SHP77 (cell line): ENCODE measurements at places on chromosomes 7 and 10.

DNA sequence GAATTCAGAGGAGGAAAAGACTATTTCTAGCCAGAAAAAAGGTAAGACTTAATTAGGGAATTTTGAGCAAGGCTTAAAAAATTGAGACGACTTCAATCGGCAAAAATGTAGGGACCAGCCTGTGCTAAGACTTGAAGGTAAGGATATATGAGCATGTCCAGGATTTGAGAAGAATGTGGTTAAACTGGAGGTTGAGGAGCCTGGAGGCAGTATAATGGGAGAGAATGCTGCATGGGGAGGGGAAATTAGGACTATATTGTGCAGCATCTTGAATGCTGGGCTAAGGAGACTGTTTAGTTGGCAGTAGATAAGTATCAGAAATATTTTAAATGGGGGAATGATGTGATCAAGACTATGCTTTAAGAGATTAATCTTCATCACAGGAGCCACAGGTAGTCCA lies 53.1 kb upstream of the PCGF5 start:
- no peak for DNase-seq

DNA sequence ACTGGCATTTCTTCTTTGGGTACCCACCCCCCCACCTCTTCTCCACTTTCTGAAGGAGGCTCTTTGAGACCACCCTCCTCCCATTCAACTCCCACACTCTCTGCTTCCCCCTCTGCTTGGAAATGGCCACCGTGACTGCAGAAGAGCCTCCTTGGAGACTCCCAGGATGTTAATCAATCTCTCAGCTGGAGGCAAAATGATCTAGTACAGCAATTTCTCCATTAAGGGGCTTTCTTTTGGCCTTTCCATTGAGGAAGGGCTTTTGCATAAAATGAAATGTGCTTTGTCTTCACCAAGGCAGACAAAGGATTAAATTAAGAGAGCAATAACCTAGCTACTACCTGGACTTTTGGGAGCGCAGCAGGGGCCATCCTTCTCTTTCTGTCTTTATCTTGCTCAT lies 26.1 kb downstream of the CDHR3 start:
- DNase-seq = no peak

DNA sequence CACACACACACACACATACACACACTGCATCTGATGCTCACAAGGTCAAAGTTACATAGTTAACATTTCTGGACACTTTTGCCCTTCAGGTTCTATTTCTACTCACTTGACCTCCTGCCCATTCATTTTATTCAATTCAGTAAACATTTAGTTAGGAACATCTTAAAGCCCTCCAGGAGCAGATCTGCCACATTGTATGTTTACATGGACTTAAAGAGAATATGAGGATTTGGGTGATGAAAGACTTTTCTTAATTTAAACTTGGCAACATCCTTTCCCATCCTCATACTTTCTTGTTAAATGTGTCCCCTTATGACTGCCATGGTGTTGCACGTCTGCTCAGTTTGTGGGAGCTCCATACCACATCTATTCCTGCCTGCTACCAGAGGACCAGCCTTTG lies 322.8 kb upstream of the BMPER start:
- DNase-seq = no peak

- DNase-seq = no peak
Observed at GRCh38 chr10:89710753-89711152, 9.4 kb downstream of the KIF20B start.

- DNase-seq = no peak
Observed at GRCh38 chr7:135713836-135714470, 14.0 kb downstream of the SLC13A4 start.

GRCh38 chr10:24603333-24603732 lies 120.4 kb downstream of the ARHGAP21 start:
- DNase-seq = no peak

- no peak for DNase-seq
Observed at GRCh38 chr7:82527851-82528250, 84.3 kb upstream of the CACNA2D1 start.

DNA sequence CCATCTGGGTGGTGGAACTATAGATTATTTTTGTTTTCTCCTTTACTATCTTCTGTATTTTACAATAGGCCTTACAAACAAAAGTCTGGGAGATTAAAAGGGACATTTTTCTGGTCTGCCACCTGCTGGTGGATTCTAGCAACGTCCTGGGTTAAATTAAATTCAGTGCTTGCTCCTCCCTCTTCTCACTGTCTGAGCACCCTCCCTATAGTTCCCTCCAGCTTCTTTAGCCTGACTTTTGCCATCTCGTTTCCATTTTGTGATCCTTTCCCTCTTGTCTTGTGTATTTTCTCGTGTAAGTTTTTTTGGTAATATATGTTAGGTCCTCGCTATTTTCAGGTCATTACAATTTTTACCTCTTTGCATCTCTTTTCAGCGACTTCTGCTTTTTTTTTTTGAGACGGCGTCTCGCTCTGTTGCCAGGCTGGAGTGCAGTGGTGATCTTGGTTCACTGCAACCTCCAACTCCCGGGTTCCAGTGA lies 16.1 kb downstream of the ANKRD16 start:
- peak; percentile 26 for DNase-seq

GRCh38 chr7:20798694-20799121 lies 12.0 kb upstream of the SP8 start:
- peak; percentile 54 for DNase-seq

DNA sequence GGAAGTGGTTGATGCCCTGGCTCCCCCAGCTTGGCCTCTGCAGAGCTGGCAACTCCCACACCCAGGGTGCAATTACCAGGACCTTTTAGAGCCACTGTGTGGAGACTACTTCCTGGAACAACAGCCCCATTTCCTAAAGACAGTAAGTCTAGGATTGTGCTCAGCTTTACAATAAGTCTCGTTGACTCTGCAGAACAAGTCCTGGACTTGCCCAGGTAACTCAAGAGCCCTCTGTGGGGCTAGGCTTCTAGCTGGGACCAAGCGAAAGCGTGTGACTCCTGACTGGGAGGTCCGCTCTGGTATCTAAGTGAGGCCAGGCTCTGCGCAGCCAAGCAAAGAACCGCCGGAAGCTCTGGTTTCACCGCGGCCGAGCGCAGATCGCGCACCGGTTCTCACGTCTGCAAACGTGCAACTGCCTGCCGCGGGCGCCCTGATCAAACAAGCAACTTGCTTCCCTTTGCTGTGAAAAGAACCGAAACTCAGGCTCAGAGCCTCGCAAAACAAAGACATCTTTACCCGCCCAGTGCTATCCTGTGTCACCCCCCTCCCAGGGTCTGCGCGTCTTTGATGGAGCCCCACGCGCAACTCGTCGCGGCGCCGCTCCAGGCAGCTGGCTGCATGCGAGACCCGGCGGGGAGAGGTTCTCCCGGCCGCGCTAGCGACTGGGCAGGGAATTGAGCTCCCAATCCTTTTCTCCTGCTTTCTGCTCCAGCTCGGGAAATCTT lies 4.4 kb upstream of the PDLIM1 start:
- DNase-seq = peak; percentile 75

GRCh38 chr10:35933491-35933890 lies 291.4 kb upstream of the FZD8 start:
- no peak for DNase-seq
